ENCODE measurements at places on chromosomes 7 and 10.

DNA sequence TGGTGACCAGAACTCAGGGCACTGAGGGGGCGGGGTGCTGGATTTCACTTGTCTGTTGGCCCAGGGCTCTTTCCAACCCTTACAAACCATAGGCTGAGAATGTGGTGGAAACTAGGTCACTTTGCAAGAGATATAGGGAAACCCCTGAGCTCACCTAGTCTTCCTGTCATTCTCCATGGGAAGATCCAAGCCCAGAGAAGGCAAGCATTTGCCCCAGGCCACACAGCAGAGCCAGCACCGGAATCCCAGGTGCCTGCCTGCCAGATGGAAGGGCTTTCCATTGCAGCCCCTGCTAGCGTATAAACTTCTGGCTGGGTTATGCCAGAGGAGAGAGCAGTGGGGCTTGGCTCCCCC, 427 bp downstream of the PYROXD2 start:
- DNase-seq = no peak

GRCh38 chr10:59432207-59432900, 70.0 kb upstream of the FAM13C start:
- DNase-seq = no peak

GRCh38 chr7:152896217-152896616, 136.7 kb downstream of the ACTR3B start:
- DNase-seq = no peak

DNA sequence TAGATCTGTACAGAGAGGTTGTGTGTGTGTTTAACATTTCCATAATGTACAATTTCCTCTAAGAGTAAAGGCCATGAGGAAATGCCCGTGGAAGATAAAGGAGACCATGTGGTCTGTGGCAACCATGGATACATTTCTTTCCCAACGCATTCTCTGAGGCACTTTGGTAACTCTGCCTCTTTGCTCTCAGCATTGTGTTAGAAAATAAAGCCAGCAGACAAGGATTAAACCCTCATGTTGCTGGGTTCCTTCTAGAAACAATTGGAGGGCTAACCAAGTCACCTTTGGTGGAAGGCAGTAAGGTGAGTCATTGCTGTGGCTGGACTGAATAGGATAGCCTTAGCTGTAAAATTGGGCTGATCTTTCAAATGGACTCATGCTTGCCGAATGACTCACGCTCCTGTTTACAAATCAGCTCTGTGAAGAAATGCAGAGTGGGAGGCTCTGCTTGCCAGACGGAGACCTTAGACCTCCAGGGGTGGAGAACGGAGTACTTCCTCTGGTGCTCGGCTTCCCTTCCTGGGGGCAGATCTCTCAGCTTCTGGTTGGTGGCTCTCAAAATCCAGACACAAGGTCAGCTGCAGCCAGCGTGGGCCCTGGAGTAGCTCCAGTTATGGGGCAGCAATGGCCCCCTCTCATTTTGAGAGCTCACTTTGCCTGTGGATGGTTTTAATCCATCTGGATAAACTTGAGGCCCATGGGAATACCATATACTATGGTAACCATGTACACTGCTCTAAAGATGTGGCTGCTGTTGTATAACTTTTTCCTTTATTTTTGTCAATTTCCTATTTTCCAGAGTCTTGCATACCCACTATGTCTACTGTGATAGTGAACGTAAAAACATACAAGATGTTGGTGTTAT, 137.3 kb downstream of the TCF7L2 start:
- DNase-seq = no peak

GRCh38 chr7:33539198-33539597, 366.1 kb upstream of the BMPER start:
- no peak for DNase-seq

- no peak for DNase-seq
These were observed 43.8 kb downstream of the VWC2 start for GRCh38 chr7:49817279-49817678.

DNA sequence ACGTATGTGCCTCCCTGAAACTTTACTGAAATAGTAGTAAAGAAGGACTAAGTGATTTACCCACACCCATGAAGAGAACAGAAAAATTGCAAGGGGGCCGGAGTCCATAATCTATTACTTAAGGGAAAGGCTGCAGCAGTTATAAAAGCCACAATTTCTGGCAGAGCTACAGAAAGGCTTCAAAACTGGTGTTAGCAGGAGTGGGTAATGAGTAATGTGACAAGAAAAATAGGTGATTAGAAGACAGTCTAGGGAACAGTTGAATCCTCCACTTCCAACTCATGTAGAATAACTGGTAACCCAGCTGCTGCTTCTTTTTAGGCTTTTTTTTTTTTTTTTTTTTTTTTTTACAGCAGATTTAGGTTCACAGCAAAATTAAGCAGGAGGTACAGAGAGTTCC, 413.3 kb downstream of the SFMBT2 start:
- no peak for DNase-seq

- DNase-seq = peak; percentile 49
These were observed 60.8 kb downstream of the DLG5 start for GRCh38 chr10:77865580-77866324.

DNA sequence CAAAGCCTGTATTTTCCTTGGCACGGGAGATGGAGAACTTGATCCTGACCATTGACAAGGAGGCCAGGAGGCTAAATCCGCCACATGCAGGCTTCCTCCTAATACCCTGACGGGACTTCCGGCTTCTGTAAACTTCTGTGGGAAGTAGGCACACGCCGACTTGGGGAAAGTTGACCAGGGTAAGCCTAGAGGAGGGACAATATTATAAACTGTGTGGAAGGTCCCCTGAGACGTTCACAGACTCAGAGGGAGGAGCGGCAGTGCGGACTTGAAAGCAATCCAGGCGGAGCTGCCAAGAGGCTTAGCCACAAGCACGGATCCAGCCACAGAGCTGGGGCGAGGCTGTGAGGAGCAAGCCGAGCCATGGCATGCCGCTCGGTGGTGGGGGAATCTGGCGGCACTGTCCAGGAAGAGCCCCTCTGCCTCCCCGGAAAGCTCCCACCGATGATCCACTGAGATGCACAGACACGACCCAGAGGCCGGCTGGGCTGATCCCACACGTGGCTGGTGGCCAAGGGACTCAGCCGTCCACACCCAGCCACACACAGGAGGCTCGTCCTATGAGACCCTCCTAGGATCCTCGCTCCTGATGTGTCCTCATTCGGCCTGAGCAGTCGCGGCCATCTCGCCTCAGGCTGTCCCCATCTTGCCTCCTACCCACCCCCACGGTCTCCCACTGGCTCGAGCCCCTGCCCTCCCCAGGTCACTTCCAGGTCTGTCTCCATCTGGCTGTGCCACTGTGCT, 40.0 kb upstream of the INSIG1 start:
- DNase-seq = peak; percentile 79

- DNase-seq = no peak
These were observed 69.4 kb downstream of the C1GALT1 start for GRCh38 chr7:7251742-7252141.

- no peak for DNase-seq
These were observed 13.0 kb downstream of the MXI1 start for GRCh38 chr10:110220398-110220797.

DNA sequence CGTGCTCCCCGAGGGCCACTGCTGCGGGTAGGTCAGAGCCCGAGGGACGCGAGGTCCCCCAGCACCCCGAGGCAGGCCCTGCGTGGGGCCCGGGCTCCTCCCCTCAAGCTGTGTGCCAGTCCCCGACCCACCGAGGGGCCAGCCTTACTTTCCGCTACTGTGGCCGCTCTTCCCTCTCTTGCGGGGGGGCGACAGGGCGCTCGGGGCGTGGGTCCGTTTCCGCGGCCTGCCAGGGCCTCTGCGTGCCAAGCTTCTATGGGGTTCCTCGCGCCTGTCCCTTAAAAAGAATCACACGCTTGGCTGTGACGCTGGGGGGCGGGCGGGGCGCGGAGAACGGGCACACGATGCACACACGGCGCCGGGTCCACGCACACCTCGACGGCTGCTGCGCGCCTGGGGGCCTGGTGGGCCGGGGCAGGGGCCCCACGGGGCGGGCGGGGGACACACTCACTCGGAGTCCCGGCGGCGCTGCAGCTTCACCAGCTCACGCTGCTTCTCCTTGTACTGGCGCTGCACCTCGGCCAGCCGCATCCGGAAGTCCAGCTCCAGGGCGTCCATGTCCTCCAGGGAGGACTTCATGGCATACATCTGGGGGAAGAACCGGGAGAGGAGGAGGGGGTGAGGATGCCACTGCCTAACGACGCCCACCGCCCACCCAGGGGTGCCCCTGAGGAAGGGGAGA, 62.0 kb downstream of the TNRC18 start:
- no peak for DNase-seq

DNA sequence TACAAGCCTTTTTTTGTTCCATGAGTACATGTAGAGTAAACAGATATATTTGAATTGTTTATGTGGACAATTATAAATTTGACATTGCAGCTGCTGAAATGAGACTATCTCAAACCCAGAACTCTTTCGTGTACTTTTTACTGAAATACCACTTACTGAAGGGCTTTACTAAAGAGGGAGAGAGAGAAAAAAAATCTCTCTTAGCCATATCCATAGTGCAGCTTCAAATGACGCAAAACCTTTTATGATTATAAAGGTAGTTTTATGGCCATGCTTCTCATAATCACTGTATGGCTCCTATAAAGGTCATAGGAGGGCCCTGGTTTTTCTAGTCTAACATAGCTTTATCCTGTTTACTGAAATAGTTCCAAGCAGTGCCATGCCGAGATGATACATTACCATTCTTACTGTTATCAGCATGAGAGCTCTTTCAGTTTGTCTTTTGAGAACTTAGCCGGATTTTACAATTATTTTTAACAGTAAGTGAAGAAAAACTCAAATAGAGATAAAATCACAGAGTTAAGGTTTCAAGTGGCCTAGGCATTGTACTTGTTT, 35.1 kb downstream of the KCND2 start:
- no peak for DNase-seq
